T follicular helper cell (primary cell): ENCODE measurements at places on chromosomes 4 and X.
A peak's percentile ranks its signal among the peaks of the same experiment; 100 is the strongest.

GRCh38 chr4:53538756-53539155 is 52.5 kb downstream of the LNX1 start:
- DNase-seq: no peak

GRCh38 chrX:9312922-9313867 is 151.7 kb upstream of the TBL1X start:
- DNase-seq: peak; percentile 63

- DNase-seq: no peak
Measured at GRCh38 chrX:150871341-150871811, 27.1 kb downstream of the CD99L2 start.

DNA sequence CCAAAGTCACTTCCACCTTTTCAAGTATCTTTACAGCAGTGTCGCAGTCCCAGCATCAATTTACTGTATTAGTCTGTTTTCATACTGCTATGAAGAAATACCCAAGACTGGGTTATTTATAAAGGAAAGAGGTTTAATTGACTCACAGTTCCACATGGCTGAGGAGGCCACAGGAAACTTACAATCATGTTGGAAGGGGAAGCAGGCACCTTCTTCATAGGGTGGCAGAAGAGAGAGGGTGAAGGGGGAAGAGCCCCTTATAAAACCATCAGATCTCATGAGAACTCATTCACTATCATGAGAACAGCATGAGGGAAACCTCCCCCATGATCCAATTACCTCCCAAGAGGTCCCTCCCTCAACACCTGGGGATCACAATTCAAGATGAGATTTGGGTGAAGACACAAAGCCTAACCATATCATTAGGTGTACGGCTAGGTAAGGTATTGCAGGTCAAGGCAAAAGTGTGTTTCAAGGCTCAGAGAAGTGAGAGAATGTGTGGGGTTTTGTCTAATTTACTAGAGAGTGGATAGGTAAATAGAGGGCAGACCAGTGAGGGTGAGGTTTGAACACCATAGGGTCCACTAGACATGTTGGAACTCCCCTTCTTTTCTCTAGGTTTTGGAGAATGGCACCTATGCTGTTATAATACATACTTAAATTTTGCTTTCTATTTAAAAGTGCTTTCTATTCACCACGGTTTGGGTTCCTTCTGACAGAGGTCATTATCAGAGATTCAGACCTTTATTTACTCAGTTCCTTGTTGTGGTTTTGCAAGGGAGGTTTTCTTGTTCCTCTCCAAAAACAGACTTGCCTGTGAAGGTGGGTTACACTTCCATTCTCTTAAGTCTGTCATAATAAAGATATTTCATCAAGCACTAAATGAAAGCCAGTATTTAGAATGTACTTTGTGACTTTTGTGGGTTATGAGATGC is 186.6 kb downstream of the CPEB2 start:
- no peak for DNase-seq

- DNase-seq: no peak
Measured at GRCh38 chrX:39550795-39551361, 546.9 kb downstream of the BCOR start.

DNA sequence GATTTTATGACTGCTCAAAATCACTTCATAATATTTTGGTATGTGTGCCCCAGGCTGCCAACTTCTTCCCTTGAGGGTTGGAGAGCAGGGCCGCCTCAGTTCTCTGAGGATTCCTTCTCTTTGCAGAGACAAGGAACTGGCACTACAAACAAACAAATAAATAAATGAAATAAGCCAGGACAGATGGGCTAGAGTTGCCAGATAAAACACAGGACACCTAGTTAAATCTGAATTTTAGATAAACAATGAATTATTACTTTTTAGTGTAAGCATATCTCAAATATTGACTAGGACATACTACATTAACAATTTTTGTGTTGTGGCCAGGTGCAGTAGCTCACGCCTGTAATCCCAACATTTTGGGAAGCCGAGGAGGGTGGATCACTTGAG is 122.5 kb downstream of the FHDC1 start:
- DNase-seq: no peak

GRCh38 chrX:80021621-80022020 is 7.1 kb downstream of the TBX22 start:
- DNase-seq: no peak

- DNase-seq: no peak
Measured at GRCh38 chrX:155333544-155334100, 792 bp downstream of the CLIC2 start.

DNA sequence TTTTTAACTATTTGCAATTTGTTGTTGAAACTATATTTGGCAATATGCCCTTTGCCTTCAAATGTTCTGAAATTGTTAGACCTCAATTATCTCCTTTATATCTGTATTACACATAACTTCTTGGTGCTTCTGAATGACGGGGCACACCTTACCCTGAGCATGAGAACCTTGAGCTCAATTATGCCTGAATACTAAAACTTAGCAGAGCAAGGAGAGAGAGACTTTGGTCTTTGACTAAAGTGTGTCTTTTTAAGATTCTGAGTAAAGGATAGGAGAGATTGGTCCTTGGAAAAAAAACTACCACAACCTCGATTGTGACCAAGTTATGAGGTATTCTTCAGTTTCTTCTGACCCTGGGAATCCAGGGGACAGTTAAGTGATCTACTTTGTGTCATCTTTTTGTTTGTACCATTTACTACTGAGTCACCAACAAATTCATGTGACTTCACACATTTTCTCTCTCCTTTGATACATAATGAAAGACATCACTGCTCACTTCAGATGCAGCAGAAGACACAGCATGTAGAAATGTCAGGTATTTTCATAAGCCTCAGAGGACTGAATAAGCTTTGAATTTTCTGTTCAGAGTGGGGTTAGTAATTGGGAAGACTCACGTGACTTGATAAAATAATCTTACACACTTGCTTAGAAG is 51.4 kb downstream of the PTTG2 start:
- DNase-seq: no peak

DNA sequence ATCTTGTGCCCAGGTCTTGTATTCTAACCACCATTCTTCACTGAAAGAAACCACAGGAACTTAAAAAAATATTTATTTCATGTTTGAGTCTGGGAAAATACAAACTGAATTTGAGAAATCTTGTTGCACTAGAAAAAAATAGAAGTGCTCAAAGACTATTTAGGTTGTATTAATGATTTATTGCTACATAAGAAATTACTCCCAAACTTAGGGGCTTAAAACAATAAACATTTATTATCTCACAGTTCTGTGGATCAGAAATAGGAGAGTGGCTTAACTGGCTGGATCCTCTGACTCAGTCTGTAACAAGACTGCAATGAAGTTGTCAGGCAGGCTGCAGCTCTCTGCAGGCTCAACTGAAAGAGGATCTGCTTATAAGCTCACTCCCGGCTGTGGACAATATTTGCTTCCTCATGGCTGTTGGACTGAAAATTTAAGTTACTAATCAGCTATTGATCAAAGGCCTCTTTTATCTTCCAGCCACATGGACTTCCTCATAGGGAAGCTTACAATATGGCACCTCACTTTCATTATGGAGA is 295.4 kb upstream of the FAM241A start:
- no peak for DNase-seq

- DNase-seq: no peak
Measured at GRCh38 chr4:79267671-79268070, 58.2 kb downstream of the NAA11 start.

- no peak for DNase-seq
Measured at GRCh38 chrX:123688524-123688923, 44.3 kb downstream of the THOC2 start.

GRCh38 chr4:174005422-174005821 is 278.0 kb downstream of the FBXO8 start:
- DNase-seq: no peak

DNA sequence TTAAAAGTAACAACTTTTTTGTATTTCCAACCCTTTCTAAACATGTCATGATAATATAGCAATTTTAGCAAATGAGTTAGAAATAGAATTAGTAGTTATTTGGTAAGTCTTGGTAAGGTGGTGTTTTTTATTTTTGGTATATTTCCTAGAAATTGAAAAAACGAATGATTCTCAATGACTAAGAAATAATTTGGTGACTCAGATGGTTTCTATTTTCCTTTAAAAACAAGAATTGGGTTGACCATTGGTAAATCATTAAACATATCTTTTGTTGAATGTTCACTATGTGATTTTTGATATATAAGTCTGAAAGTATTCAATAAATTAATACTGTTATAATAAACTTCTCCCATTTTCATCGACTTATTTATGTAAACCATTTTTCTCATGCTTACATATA is 206.2 kb upstream of the BANK1 start:
- DNase-seq: no peak

- DNase-seq: no peak
Measured at GRCh38 chrX:123436512-123437136, 252.5 kb downstream of the GRIA3 start.

- no peak for DNase-seq
Measured at GRCh38 chrX:38206036-38206435, 14.6 kb downstream of the SRPX start.

DNA sequence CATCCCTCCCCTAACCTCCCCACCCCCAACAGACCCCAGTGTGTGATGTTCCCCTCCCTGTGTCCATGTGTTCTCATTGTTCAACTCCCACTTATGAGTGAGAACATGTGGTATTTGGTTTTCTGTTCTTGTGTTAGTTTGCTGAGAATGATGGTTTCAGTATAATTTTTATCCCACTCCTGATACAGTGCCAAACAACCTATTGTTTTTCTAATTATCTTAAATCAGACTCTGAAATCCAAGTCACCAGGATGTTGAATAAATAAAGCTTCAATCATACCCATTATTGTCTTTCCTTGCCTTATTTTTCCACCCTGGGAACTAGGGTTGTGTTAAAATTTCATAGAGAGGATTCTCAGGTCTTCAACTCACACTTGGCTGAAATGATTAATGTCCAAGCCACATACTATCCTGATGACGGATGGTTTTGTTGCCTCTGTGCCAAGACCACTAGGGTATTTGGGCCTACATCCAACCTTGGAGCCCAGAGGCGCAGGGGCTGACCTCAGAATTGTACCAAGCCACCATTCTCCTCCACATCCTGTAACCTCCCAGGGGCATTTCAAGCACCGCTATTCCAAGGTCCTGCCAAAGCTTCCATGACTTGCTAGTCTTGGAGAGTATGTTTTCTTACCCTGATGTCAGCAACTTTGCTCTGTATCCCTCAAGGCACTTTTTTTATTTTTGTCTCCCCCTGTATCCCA is 332.4 kb downstream of the ARHGAP24 start:
- no peak for DNase-seq

GRCh38 chrX:1466971-1467561 is 14.4 kb upstream of the ASMTL start:
- no peak for DNase-seq

DNA sequence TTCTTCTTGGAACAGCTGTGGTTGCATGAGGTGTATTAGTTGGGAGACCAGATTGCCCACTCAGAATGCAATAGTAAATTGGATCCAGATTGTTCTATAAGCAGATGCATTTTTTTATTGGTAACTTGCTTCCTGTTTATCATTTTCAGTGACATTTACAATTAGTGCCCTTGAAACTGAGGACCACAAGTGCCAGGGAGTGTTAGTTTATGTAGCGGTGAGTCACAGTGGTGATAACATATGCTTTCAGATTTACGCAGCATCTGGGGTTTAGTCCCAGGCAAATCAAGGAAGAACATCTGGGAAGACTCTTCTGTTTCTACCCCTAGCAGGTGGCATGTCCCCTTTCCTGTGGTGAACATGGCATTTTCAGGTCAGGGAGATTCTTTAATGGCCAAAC is 24.1 kb downstream of the FRMPD4 start:
- no peak for DNase-seq

DNA sequence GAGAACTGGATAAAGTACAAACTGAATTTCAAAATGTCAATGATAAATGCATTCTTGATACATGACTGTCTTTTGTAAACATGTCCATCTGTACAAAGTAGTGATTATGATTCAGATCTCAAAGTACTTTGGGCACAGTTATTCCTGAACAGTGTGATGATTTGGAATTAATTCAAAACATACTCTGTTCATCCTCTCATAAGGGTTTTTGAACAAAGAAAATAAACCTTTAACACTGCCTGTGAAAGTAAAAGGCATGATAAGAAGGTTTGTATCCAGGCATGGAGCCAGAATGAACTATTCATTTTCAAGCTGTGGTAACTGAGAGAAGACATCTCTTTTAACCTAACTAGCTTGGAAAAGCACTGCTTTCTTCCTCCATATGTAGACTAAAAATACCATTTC is 883 bp upstream of the KLHL4 start:
- no peak for DNase-seq

- DNase-seq: no peak
Measured at GRCh38 chr4:119810001-119810400, 181.4 kb upstream of the PDE5A start.

GRCh38 chr4:28555866-28556265 is 1695.2 kb downstream of the STIM2 start:
- DNase-seq: no peak

GRCh38 chr4:87516683-87517082 is 12.5 kb downstream of the SPARCL1 start:
- DNase-seq: no peak

DNA sequence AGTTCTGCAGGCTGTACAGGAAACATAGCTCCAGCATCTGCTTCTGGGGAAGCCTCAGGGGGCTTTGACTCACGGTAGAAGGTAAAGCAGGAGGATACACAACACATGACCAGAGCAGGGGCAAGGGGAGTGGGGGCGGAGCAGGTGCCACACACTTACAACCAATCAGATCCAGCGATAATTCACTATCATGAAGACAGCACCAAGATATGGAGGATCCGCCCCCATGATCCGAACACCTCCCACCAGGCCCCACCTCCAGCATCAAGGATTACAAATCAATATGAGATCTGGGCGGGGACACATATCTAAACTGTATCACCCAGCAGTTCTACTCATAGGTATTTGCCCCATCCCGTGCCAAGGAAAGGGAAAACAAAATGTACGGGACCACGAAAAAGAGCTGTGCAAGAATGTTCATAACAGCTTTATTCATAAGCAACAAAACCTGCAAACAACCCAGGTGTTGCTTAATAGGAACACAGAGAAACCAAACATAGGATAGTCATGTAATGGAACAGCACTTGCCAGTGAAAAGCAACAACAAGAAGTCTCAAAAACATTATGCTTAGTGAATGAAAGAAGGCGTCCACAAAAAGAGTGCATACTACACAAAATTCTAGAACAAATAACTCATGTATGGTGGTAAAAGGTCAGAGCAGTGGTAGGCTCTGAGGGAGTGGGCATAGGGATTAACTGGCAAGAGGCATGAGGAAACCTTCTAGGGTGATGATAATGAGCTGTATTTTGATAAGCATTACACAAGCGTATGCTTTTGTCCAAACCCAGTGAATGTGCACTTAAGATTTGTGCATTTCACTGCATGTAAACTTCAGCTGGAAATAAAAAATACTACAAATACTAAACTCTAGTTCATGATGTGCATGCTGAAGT is 130.9 kb upstream of the FAM9B start:
- no peak for DNase-seq

DNA sequence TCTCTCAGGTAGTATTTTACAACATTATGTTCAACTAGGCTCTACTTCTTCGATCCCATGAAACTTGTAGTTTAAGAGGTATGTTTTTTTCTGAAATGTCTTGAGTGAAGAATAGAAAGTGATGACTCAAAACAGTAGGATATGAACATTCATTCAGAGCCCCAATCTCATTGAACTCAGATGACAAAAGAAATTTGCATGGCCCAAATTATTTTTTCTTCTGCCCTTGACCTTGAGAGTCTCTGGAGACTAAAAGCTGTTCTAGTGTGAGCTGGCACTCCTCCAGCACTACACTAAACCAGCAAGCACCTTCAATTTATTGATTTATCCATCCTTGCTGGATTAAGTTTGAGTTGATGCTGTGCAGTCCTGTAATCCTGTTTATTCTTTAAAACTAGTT is 4.0 kb downstream of the DCLK2 start:
- DNase-seq: no peak
